HFF-Myc (cell line): ENCODE measurements at places on chromosomes 5 and 9.

DNA sequence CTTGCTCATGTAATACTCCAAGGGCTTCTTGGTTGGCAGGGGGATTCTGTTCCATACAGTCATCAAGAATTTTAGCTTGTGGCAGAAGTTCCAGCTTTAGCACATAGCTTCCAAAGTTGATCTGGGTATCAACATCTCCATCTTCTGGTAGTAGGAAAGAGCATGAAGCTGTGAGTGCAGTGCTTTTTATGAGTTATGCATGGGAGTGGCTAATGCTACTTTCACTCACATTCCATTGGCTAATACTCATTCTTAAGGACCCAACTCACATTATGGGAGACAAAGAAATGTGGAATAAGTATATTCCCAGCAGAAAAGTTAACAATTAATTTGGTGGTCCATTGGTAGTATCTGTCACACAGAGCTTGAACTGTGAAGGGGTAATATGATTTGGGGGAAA is 194.2 kb upstream of the CHD1 start:
- no peak for DNase-seq

GRCh38 chr9:123324767-123325183 is 31.2 kb upstream of the CRB2 start:
- no peak for DNase-seq

- no peak for DNase-seq
Observed at GRCh38 chr5:6395621-6396020, 17.3 kb upstream of the MED10 start.

- DNase-seq: no peak
Observed at GRCh38 chr9:132412089-132412488, 2.1 kb downstream of the CFAP77 start.

DNA sequence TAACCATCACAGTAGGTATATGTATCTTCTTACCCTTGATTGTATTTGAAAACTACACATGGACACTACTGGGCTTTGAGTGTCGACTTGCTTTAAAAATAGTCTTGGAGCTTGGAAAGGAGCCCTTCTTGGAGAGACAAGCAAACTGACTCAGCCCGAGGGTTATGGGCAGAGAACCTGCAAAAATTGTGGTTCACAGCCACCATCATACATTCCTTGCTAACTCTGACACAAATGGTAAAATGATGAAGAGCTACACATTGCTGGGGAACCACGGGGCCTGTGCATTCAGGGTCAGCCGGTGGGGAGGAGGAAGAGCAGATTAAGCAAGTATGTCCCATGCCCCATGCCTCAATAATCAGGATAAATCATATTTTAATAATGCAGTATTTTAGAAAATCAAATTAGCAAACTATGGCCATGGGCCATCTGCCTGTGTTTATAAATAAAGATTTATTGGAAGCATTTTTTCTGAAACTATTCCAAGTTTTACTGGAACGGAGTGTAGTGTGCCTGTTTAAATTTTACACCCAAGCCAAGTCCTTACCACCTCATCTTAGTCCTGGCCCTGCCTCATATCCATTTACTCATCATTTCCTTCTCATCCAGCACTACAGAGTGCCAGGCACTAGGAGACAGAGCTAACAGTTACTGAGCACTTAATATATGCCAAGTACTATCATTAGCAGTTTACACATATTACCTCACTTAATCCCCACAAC is 195.7 kb downstream of the PALM2AKAP2 start:
- no peak for DNase-seq

DNA sequence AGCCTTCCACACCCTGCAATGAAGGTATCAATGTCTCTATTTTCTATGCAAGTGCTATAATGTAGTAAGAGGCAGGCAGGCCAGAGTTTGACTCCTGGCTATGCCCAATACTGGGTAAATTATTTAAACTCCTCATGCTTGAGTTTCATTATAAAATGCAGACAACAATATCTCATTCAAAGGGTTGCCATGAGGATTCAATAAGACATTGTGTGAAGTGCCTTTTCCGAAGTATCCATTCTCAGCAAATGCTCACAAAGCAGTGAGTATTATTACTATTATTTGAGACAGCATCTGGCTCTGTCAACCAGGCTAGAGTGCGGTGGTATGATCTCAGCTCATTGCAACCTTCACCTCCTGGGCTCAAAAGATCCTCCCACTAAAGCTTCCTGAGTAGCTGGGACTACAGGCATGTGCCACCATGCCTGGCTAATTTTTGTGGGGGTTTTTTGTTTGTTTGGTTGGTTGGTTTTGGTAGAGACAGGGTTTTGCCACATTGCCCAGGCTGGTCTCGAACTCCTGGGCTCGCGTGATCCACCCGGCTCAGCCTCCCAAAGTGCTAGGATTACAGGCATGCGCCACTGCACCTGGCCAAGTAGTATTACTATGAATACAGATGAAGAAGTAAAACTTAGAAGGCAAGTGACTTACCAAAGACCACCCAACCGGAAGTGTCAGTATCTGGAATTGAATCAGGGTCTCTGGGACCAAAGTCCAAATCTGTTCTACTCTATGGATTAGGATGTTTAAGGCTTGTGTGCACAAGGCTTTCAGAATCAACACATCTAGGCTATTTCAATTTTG is 18.8 kb downstream of the ADAM19 start:
- no peak for DNase-seq
